Activated T-cell treated with anti-CD3 and anti-CD28 coated beads, Interleukin-2, amount 50 U/mL, for 1 hour (primary cell): ENCODE measurements at places on chromosomes 2 and 18.

GRCh38 chr2:168217920-168218319, 29.5 kb downstream of the STK39 start:
- DNase-seq, result no peak

GRCh38 chr2:177602611-177603164, 210.1 kb downstream of the AGPS start:
- DNase-seq, result no peak

DNA sequence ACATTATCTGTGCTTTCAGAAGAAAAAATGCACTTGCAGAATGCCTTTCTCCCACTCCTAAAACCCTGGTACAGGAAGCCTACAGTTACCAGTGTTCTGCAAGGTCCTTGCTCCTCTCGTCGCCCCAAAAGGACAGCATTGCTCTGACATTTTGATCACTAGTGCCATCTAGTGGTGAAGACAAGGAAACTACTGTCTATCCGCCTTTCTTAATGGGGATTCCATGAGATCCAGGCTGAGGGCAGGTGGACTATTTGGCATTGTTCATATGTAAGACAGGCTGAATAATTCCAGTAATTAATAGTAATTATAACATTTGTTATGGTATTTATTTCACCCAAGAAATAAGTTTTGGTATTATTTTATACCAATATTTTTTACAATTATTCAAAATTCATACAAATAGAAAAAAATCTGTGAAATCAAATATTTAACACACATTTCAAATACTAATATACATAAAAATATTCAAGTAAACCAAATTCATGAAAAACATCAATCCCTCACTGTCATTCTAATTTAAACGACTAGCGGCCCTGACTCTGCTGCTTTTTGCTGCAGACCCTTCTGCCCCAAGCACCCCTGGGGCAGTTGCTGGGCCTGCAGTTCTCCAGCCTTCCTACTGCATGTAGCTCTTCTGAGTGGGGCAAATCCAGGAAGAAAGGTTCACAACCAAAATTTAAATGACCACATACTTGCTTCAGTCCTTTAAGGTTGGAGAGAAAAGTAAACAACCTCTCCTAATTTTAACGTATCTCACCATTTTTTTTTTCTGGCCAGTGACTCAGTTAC, 19.0 kb downstream of the TPGS2 start:
- peak; percentile 21 for DNase-seq

DNA sequence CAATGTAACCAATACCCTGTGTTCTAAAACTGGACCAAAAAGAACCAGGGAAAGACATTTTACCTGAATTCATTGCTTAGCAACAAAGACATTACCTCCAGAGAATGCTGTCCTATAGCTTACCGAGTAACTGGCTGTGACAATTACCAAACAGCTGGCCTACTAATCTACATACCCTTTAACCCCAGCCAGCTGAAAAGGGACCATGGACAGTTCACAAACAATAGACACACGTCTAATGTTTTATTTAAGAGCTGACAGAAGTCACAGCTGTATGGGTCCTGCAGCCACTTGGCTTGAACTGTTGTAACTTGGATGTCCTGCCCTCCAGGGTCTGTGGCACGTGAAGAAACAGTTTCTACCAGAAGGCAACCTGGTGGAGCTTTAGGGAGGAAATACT, 130.1 kb upstream of the EFEMP1 start:
- DNase-seq, result no peak

GRCh38 chr18:65352186-65352585, 398.6 kb upstream of the CDH7 start:
- DNase-seq, result no peak

DNA sequence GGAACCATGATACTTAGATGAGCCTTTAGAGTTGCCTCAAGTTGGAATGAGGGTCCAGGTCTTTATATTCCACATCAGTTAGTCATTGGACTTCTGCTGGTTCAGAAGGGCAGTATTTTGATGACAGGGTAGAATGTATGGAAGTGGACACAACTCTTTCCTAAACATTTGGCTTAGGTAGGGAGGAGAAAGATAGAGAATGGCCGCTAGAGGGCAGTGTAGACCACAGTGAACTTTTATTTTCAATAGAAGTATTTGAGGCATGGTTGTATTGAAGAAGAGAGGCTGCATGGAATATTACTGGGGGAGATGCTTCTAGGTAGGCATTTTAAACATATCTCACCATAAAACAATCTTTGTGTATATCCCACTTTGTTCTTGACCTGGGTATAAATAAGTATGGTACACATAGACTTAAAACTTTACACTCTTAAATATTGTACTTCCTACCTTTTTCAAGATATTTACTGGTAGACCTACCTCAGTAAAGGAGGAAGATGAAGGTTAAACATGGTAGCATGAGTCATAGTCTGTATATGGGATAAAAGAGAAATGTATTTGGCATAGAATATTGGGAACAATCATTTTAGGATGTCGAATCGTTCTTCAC, 497.6 kb upstream of the FAM98A start:
- DNase-seq, result no peak
